Neural cell (in vitro differentiated cells): ENCODE measurements at places on chromosomes 5 and 9. TPM values are rescaled to one million over a fixed set of nuclear protein-coding genes. Genes with fewer than 3 reads are reported as not detected.

Gene SLC1A3
- polyA plus RNA-seq: 1.9 and 3.5 TPM in 2 replicates

Gene EIF4E1B
- 0.82 TPM in 1 of 2 replicates, not detected in the other for polyA plus RNA-seq

Gene TNFSF15
- polyA plus RNA-seq: not detected in 2 replicates

Gene PDZD2
- polyA plus RNA-seq: 3.1 and 4.0 TPM in 2 replicates

Gene PPP2R2B
- 246 and 250 TPM in 2 replicates for polyA plus RNA-seq

Gene GGTA1
- polyA plus RNA-seq: not detected in 2 replicates

Gene TMOD1
- polyA plus RNA-seq: 0.17 and 0.22 TPM in 2 replicates

Gene NDOR1
- polyA plus RNA-seq: 8.8 and 18.2 TPM in 2 replicates

Gene SLC46A2
- not detected in 2 replicates for polyA plus RNA-seq

Gene DIPK1B
- 65.1 and 78.7 TPM in 2 replicates for polyA plus RNA-seq

Gene CER1
- not detected in 2 replicates for polyA plus RNA-seq

Gene OGN
- polyA plus RNA-seq: 0.12 TPM in 1 of 2 replicates, not detected in the other

Gene SLC6A7
- polyA plus RNA-seq: 1.5 and 4.6 TPM in 2 replicates

Gene ZNF658
- polyA plus RNA-seq: 4.9 and 6.3 TPM in 2 replicates

Gene LCN12
- polyA plus RNA-seq: 2.9 TPM in 1 of 2 replicates, not detected in the other

Gene TMEM171
- polyA plus RNA-seq: not detected in 2 replicates

Gene INSL4
- not detected in 2 replicates for polyA plus RNA-seq

Gene IL4
- polyA plus RNA-seq: not detected in 2 replicates

Gene PAEP
- not detected in 2 replicates for polyA plus RNA-seq

Gene GPX3
- polyA plus RNA-seq: 4.0 and 5.1 TPM in 2 replicates

Gene SLC6A3
- polyA plus RNA-seq: 0.77 TPM in 1 of 2 replicates, not detected in the other

Gene SHOC1
- polyA plus RNA-seq: not detected in 2 replicates

Gene SLC45A2
- polyA plus RNA-seq: 1.2 and 6.2 TPM in 2 replicates

Gene OR1Q1
- polyA plus RNA-seq: not detected in 2 replicates

Gene NIM1K
- 4.4 and 7.4 TPM in 2 replicates for polyA plus RNA-seq

Gene SLC28A3
- polyA plus RNA-seq: not detected in 2 replicates

Gene SET
- 549 and 855 TPM in 2 replicates for polyA plus RNA-seq

Gene SNCB
- 10.1 and 12.5 TPM in 2 replicates for polyA plus RNA-seq

Gene IL5
- polyA plus RNA-seq: not detected in 2 replicates

Gene FOXD4L3
- polyA plus RNA-seq: not detected in 2 replicates

Gene SNX2
- polyA plus RNA-seq: 33.4 and 36.1 TPM in 2 replicates

Gene PCDHA11
- 5.3 and 7.3 TPM in 2 replicates for polyA plus RNA-seq

Gene PLK2
- polyA plus RNA-seq: 309 and 385 TPM in 2 replicates

Gene FAM221B
- polyA plus RNA-seq: 0.09 TPM in 1 of 2 replicates, not detected in the other

Gene CACNA1B
- polyA plus RNA-seq: 5.8 and 7.9 TPM in 2 replicates

Gene OBP2B
- not detected in 2 replicates for polyA plus RNA-seq

Gene IGFBPL1
- polyA plus RNA-seq: 372 and 432 TPM in 2 replicates

Gene GRM6
- not detected in 2 replicates for polyA plus RNA-seq
